Suppressor macrophage treated with lipopolysaccharide for 4 hours (primary cell): ENCODE measurements at places on chromosomes 12 and 14.

DNA sequence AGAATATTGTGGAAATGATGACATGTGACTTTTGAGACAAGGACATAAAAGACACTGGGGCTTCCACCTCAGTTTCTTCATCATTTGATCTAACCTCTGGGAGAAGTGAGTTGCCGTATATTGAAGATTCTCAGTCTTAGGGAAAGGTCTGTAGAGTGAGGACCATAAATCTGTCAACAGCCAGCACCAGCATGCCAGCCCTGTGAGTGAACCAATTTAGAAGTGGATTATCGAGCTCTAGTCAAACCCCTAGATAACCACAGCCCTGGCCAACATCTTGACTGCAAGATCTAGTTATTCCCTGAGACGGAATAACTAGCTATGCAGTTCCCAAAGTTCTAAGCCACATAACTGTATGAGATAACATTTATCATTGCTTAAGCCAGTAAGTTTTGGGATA lies 108.8 kb upstream of the PTPRR start:
- no peak for DNase-seq

DNA sequence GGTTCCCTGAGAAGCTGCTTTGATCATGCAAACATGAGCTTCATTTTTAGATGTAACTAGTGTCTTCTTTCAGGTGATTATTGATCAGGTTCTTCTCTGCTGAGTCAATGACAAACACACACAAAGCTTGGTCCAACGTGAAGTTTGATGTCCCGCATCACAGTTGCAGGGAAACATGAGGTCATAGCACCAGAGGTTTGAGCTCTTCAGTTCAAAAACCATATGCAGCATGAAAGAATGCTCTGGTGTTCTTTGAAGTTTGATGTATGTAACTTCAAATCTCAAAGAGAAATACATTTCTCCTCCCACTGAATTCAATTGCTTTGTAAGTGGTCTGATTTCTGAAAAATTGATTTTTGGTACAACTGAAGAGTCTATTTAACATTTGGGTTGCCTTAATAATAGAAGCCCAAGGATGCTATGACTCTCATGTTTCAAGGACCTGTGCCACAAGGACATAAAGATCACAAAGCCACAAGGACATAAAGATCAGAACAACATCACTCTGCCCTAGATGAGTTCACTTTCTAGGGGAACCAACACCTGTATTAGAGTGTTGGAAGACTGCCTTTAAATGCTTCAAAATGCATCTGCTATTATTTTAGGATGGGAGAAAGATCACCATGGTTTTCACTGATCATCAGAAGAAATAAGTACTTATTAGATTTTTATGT lies 31.1 kb upstream of the AMIGO2 start:
- no peak for DNase-seq

GRCh38 chr14:34362641-34363251 lies 99.3 kb downstream of the SPTSSA start:
- peak; percentile 29 for DNase-seq

DNA sequence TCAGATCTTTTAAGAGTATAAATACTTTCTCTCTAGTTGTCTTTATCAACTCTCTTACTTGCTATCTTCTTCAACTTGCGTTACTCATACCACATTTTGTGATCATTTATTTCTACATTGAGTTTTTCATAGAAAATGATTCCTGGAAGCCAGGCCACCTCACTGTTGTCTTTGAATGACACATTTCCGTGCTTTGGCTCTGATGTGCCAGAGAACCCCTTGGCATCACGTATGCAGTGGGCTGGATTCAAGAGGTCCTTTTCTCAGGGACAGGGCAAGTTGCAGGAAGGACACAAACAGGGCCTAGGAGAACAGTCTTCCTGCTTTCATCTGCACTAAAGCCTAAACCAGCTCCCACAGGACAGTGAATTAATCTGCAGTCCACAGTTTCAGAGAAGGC lies 70.3 kb upstream of the PYGL start:
- no peak for DNase-seq

DNA sequence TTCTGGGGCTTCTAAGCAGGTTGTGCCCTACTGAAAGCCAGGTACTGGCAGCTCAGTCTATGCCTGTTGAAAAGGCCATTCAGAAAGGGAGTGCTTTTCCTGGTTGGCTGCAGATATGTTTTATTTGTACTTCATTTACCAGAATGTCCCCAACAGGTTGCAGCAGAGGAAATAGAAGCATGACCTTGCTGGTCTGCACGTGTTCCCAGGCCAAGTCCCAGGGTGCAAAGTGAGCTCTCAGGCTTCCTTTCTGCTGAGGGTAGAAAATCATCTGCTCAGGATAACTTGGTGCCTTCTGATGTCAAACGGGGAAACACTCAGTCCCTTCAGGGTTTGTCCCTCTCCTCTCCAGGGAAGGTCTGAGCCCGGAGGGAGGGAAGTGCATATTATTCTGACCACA lies 356.4 kb downstream of the BCL11B start:
- no peak for DNase-seq

DNA sequence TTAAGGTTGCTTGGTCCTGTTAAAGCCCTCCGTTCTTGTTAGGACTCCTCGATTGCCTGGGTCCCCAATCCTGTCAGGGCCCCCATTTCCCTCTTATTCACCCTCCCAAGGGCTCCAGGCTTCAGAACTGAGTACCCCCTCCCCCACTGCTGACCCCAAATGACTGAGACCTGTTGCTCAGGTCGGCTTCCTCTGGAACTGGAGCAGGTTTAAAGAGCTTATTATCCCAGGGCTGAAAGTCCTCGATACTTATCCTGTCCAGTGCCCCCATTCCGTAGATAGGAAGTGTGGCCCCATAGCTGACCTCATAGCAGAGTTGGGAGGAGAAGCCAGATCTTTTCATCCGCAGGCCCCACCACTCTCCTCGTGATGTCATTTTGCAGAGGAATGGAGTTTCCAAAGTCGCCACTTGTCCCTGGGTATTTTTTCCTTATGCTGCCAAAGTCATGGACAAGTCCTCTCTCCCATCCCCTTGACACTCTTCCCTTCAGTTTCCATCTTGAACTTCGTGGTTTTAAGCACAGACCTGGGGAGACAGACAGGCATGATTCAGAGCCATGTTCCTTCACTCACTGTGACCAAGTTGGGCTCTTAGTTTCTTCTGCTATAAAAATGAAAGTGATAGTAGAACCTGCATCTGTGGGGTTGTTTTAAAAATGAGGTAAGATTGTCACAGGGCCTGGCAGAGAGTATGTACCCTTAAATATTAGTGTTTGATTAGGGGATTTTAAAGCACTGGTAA lies 1.2 kb downstream of the USP30 start:
- DNase-seq = peak; percentile 82

GRCh38 chr14:96710060-96710666 lies 87.0 kb upstream of the VRK1 start:
- no peak for DNase-seq

DNA sequence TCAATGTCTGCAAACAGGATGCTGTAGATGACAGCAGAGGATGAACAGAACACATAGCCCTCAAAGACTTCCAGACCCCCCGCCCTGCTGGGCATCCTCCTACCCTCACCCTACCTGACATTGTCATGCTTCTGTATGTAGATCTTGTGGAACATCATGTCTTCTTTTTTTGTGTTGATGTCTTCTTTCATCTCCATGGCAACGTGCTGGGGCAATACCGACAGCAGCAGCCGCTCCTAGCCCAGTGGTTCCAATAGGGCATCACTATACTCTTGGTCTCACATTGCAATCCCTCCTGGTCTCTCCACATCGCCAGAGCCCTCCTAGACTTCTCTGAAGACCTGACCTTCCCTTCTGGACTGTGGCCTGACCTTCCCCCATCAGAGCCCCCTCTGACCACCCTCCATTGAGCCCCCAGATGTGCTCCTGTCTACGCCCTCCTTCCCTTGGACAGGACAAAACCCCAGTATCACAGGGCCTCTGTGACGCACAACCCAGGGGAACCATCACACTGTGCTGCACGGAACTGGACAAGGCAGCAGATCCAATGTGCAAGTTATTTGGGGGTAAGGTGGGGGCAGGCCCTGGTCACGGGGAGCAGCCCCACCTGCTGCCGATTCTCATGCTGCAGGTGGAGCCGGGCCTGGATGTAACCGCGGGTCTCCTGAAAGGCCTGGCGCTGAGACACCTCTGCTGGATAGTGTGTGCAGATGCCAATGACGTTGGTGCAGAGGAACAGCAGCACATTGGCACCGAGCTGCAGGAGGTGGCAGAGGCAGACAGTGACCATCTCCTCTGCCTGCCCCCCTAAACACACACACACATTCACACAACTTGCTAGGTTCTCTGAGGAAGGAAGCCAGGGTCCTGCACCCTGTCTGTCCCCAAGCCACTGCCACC lies 11.1 kb downstream of the ADCY6 start:
- DNase-seq = no peak

GRCh38 chr14:81234278-81234677 lies 13.5 kb upstream of the GTF2A1 start:
- DNase-seq = no peak

GRCh38 chr14:69342928-69343525 lies 55.1 kb downstream of the ERH start:
- DNase-seq = no peak

DNA sequence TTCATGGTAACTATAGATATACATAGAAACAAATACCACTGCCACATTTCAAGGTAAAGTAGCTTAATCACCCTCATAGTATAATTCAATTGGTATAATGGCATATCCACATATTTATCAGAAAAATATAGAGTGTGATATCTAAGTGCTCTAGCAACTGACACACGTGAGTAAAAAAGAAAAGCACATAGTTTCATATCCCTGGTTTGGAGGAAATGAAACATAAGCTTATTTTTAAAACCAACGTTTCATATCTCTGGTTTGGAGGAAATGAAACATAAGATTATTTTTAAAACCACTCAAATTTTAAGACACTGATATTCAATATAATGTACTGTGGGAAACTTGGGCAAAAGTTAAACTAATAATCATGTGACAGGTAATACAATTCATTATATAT lies 2.1 kb downstream of the OR6C70 start:
- DNase-seq = peak; percentile 55

- DNase-seq = no peak
Observed at GRCh38 chr12:1318327-1319031, 275.9 kb downstream of the FBXL14 start.
